ENCODE measurements at places on chromosomes 5 and 9.
A peak's percentile ranks its signal among the peaks of the same experiment; 100 is the strongest.

GRCh38 chr9:115328228-115328627 is 210.3 kb upstream of the TNC start:
- no peak for DNase-seq

GRCh38 chr5:1035421-1036405 is 27.1 kb downstream of the NKD2 start:
- no peak for DNase-seq

- DNase-seq: no peak
Observed at GRCh38 chr9:132357764-132358163, 3.0 kb upstream of the SETX start.

- no peak for DNase-seq
Observed at GRCh38 chr9:98660541-98660940, 48.2 kb downstream of the GABBR2 start.

DNA sequence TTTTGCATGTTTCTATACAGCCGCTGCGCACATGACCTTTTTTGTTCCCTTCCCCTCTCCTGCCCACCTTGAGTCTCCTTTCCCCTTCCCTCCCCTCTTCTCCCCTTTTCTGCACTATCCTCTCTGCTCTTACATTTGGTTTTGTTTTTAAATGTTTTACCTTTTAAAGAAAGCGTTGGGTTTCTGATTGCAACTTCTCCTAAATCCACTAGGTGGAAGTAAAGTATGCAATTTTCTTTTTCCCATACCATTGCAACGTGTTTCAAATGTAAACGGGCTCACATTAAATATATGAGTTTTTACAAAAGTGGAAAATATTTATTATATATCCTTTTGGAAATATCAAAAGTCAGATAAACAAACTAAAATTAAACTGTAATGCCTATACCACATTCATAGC is 500.9 kb downstream of the DIRAS2 start:
- DNase-seq: no peak

DNA sequence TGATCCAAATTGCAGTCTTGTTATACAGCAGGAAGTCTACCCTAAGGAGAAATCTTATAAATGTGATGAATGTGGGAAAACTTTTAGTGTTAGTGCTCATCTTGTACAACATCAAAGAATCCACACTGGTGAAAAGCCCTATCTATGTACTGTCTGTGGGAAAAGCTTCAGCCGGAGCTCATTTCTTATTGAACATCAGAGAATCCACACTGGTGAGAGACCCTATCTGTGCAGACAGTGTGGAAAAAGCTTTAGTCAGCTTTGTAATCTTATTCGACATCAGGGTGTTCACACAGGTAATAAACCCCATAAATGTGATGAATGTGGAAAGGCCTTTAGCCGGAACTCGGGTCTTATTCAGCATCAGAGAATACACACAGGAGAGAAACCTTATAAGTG is 10.4 kb downstream of the ZNF189 start:
- DNase-seq: no peak

DNA sequence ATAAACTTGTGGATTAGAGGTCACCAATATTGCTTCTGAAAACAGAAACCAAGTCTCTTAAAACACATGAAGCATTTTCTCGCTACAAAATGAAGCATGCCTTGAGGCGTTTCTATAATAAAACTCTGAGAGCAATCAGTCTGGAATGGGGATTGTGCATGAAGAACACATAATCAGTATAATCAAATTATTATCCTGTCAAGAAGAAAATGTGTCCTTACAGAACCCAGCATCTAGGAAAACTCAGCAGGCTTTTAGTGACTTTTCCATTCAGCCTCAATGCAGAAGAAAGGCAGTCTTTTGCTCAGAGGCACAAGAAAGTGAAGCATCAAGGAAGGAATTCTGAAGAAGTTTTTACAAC is 121.9 kb downstream of the CDH18 start:
- DNase-seq: no peak

DNA sequence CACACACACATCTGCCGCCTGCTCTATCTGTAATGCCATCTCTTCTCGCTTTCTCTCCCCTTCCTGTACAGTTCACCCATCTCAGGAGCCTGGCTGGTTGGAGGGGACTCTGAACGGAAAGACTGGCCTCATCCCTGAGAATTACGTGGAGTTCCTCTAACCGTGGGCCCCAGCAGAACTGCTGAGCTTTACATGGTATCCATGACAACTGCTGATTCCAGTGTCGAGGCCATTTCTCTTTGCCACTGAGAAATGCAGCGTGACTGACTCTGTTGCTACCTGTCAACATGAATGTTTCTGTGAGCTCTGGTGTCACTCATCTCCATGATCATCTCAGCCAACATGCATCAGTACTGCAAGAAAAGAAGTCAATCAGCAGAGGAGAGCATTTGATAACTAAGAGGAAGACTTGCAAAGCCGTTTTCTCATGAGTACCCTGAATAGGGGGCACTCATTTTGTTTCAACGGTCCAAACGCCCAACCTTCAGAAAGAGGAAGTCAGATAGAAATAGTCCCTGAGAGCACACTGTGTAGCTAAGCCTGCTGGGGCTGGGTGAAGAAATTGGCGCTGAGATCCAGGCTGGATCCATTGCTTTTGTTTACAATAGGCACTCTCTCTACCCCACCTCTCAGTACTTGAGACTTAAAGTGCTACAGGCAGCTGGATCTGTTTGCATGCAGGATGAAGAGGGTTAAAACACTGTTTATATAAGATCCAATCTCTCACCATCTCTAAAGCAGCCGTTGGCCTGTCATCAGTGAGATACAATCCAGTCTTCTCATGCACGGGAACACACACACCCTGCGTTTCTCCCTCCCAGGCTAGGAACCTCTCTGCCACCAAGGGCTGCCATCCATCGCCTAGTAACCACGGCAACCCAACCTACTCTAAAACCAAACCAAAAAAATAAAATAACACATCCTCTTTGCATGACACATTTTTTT is 180.9 kb downstream of the NR3C1 start:
- no peak for DNase-seq

DNA sequence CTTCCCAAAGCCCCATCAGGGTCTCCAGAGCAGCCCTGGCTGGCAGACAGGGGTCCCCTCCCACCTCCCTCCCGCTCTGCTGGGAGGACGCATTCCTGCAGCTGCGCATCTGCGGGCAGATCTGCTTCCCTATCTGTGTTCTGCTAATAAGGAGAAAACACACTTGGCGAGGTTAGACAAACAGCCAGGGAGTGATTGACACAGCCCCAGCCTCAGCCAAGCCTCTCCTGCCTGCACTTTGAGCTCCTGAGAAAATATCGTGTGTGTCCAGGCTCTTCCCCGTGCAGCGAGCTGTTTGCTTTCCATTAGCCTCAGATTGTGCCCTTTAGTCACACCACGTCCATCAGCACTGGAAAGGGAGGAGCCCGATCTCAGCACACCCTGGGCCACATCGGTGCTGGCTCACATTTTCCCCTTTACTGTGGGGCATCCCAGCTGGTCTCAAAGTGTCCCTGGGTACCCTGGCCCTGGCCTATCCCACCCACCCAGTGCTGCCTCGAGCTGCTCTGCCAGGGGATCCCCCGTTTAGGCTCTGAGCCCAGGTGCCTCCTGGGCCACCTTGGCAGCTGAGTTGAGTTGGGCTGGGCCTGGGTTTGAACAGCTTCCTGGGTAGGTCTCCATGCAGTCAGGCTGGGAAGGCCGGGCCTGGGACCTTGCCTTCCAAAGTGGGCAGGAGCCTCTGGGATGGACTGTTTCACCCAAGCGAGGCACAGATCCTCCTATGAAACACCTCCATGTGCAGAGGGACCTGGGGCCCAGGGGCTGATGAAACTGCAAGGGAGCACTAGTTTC is 61.1 kb downstream of the BARX1 start:
- no peak for DNase-seq

GRCh38 chr5:118544887-118545449 is 443.4 kb downstream of the DTWD2 start:
- no peak for DNase-seq

DNA sequence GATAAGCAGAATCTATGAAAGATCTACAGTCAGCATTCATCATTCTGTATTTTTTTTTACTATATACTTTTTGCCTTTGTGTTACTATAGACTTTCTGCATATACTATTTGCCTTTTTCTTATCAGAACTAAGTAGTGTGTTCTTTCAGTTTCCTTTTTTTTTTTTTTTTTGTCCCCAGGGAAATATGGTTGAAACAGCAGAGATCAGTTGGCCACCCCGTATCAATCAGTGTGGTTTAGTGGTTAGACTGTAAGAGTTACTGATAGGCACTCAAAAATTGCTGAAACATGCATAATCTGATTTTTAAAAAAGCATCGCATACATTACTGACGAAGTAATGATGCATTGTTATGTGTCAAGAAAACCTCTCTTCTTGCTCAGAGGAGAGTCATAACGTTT is 990.8 kb upstream of the EDIL3 start:
- DNase-seq: no peak

GRCh38 chr5:37552770-37553719 is 173.9 kb downstream of the WDR70 start:
- DNase-seq: no peak

DNA sequence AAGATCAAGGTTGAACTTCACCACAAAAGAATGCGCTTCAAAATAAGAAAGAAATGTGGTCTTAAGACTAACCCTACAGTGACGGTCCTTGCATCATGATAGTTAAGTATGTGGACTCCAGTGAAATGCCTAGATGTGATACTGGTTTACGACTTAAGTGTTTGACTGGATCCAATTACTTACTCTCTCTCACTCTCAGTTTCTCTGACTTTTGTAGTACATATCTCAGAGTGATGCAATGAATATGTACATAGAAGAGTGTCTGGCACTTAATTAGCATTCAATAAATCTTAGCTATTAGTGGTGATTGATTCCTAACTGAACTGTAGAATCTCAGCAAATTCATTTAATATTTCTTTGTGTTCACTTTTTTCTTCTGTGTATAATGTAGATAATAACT is 411.7 kb upstream of the ITGA1 start:
- DNase-seq: peak; percentile 29

GRCh38 chr5:80117446-80117845 is 82.3 kb downstream of the THBS4 start:
- DNase-seq: no peak

- no peak for DNase-seq
Observed at GRCh38 chr5:19322716-19323485, 665.1 kb downstream of the CDH18 start.

GRCh38 chr5:125612181-125612721 is 811.0 kb upstream of the GRAMD2B start:
- DNase-seq: no peak

- no peak for DNase-seq
Observed at GRCh38 chr9:116144038-116144437, 9.6 kb upstream of the PAPPA start.

- no peak for DNase-seq
Observed at GRCh38 chr9:126413391-126414068, 86.9 kb downstream of the MVB12B start.

GRCh38 chr5:158812408-158812807 is 287.3 kb downstream of the EBF1 start:
- DNase-seq: no peak

- no peak for DNase-seq
Observed at GRCh38 chr5:109859537-109859936, 169.8 kb downstream of the MAN2A1 start.

DNA sequence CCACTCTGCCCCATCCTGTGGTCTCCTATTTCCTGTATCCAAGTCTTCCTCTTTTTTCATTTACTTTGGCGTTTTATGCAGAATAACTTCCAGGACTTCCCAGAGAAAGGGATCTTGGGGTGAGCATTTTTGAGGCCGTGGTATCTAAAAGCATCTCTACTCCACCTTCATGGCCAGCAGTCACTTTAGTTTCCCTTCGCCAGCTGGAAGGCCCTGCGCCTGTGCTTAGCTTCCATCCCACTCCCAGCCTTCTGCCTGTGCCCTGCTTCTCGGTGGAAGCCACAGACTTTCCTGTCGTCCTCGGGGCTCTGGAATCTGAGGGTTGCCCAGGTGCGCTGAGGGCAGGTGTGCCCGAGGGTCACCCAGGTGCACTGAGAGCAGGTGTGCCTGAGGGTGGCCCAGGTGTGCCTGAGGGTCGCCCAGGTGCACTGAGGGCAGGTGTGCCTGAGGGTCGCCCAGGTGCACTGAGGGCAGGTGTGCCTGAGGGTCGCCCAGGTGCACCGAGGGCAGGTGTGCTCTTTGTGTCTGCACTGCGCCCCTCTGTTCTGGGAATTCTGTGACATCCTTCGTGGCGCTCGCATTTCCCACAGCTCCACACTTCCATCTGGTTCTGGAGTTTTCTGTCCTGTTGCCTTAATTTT is 32.4 kb upstream of the LRRC14B start:
- no peak for DNase-seq

GRCh38 chr5:180050121-180050940 is 21.2 kb downstream of the RNF130 start:
- peak; percentile 52 for DNase-seq

DNA sequence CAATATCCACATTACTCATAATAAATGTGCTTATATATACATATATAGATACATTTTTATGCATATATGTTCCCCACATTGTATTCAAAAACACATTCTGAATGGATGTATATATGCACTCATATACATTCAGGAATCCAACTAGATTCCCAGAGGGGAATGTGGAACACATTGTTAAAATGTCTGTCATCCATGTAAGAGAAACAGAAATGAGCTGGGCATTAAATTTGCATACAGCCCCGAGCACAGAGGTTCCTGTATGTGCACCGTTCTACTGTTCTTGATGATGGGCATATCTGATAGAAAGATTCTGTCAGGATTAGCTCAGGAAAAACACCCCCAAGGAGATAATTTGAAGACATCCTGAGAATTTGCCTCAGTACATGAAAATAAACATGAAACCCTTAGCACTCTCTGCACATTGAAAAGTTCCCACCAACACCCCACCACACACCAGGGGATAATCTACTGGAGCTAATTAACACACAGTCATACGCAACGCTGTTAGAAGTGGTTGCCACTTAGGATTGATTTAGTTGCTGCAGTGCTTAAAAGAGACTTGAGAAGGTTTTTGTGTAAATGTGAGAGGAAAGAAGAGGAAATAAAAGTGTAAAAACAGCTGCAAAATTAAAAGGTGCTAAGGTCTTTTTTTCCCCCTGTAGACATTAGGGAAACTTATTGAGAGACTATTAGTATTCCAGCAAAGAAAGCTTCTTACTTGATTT is 223.3 kb downstream of the SLF1 start:
- DNase-seq: no peak

- no peak for DNase-seq
Observed at GRCh38 chr5:144131261-144131660, 39.2 kb downstream of the YIPF5 start.

DNA sequence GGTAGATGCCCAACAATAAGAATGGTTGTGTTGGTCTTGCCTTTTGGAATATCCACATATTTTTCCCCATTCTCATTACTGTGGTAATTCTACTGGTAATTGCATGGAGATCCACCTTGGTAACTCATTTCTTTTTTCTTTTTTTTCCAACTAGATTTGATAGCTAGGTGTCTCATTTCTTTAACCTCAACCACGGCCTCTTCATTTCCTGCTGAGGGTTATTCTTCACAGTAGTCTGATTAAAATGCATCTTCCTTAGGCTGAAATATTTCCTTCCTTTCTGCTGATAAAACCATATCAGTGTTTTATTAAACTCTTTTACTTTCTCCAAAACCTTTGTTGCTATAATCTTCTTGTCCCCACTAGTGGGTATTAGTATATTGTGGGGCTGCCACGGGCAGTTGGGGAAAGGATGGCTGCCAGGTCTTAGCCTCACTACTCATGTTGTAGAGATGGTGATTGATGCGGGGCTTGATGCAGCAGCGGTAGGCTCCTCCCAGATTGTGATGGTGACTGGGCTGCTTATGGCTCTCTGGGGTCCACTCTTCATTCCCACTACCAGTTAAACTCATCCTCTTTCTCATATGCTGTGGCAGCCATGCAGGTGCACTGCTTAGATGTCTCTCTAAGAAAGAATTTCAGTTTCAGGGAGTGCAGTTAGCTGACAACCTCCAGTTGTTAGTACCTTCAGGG is 35.9 kb downstream of the KIF2A start:
- DNase-seq: no peak

GRCh38 chr5:179215576-179215975 is 129.7 kb downstream of the ADAMTS2 start:
- DNase-seq: no peak

All from HAP-1 (cell line).